Activated CD4-positive, alpha-beta T cell treated with anti-CD3 and anti-CD28 coated beads for 1 hour (primary cell): ENCODE measurements at places on chromosomes 12 and 14.

DNA sequence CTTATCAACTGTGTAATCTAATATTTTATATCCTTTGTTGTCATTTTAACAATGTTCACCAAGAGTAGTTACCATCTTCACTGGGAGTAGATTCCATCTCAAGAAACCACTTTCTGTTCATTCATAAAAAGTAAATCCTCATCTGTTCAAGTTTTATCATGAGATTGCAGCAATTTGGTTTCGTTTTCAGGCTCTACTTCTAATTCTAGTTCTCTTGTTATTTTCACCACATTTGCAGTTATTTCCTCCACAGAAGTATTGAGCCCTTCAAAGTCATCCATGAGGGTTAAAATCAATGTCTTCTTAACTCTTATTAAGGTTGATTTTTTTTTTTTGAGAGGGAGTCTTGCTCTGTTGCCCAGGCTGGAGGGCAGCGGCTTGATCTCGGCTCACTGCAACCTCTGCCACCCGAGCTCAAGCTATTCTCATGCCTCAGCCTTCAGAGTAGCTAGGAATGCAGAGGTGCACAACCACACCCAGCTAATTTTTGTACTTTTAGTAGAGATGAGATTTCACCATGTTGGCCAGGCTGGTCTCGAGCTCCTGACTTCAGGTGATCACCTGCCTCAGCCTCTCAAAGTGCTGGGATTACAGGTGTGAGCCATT is 276.6 kb downstream of the ACSS3 start:
- no peak for DNase-seq

GRCh38 chr12:14618983-14619382 is 51.3 kb upstream of the PLBD1 start:
- DNase-seq: no peak

- no peak for DNase-seq
Observed at GRCh38 chr14:93185349-93185720, 218 bp downstream of the LYSET start.

- DNase-seq: no peak
Observed at GRCh38 chr12:41189395-41190251, 1.5 kb downstream of the PDZRN4 start.

GRCh38 chr12:93292731-93293566 is 84.8 kb upstream of the NUDT4 start:
- DNase-seq: no peak

DNA sequence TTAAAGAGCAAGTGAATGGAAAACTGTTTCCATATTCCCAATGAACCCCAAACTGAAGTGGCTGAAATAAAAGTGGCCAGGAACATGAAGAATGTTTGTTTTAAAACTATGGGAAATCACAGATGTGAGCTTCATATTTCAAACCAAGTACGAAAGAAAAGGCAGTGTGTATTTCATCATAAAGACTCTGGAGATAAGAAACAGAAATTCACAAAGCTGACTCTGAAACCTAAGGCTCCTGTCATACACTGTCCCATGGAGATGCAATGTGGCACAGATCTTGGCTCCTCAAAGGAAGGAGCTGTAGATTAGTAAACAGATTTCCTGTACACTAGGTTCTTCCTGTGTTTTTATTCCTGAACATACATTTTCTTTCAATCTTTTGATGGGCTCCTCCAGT is 304.4 kb downstream of the MED13L start:
- DNase-seq: no peak

DNA sequence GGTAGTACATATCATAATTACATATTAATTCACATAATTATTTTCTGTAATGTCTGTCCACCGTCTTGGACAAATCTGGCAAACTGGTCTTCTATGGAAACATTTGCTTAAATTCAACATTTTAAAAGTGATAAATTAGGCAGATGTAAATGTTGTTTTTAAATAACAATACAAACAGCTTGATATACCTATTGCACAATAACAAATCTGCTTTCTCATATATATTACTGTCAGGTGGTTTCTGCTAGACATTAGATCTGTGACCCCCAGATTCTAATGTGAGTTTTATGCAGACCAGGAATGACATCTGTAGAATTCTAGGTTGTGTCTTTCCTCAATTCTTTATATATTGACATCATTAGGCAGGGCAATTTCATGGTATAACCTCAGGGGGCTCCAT is 173.3 kb downstream of the CCDC59 start:
- DNase-seq: no peak

DNA sequence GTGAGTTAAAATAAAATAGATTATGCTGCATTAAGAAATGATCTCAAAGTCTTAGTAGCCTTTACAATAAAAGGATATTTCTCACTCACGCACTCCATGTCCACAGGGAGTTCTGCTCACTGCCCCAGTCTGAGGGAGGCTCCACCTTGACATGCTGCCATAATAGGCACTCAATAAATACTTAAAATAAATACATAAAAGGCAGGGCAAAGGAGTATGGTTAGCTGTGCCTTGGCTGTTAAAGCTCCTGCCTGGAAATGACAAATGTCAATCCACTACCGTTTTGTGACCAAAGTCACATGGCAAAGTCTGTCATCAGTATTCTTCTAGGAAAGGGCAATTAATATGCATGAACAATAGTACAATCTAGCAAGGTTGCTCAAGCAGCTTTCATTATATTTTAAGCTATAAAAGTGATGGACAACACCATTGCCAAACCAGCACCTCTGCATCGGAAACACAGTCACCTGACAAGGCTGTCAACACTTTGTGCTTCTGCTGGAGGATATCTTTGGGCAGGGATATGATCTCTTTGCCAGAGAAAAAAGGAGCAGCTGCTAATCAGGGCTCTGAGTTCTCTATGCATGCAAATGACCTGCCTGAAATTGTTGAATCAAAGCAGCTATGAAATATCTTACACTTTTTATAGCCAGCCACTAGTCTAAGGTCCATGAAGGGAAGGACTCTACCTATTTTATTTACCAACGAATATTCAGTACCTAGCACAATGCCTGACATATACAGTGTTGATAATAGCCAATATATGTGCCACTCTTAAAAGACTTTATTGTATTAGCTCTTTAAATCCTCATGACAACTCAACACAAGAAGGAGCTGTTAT is 90.1 kb downstream of the PTPRR start:
- DNase-seq: no peak

GRCh38 chr12:132433641-132434395 is 56.1 kb upstream of the FBRSL1 start:
- DNase-seq: no peak

- DNase-seq: no peak
Observed at GRCh38 chr12:107568718-107569117, 116.9 kb upstream of the PWP1 start.

DNA sequence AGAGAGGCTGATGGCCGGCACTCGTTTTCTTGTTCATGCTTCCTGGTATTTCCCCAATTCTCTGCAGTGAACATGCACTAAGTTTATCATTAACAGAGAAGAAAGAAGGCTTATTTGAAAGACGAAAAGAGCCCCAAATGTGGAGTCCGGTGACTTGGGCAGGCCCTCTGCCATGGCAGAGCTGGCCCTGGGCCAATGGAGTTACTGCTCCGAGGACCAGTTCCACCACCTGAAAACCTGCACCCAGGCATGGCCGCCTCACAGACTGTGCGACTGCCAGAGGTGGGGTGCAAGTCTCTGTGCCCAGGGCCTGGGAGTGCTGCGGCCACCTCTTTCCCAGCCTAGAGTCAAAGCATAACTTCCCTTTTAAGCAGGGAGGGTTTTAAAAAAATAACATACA is 24.9 kb downstream of the DEGS2 start:
- no peak for DNase-seq

- DNase-seq: no peak
Observed at GRCh38 chr14:51276605-51277004, 36.6 kb downstream of the TMX1 start.

DNA sequence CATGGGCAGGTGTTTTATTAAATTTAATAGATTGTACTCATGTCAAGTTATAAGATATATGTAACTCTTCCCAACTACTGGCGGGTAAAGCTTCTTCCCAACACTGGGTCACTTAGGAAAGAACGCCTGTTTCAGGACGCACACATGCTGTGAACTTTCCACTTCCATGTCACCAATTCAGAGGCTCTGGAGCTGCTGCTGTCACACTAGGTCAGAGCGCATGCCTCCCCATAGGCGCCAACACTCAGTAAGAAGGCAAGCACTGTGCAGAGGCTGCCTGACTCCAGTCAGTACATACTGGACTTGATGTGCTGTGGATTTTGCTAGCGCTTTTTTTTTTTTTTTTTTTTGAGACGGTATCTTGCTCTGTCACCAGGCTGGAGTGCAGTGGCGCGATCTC is 17.2 kb downstream of the SLC15A4 start:
- DNase-seq: no peak

GRCh38 chr12:93130366-93131054 is 201.4 kb upstream of the EEA1 start:
- no peak for DNase-seq

GRCh38 chr14:61417141-61417540 is 95.8 kb downstream of the PRKCH start:
- DNase-seq: no peak

- no peak for DNase-seq
Observed at GRCh38 chr14:106286697-106287290, 760.4 kb downstream of the TMEM121 start.

- DNase-seq: no peak
Observed at GRCh38 chr12:106107566-106107965, 31.2 kb downstream of the NUAK1 start.

GRCh38 chr12:124302241-124302806 is 7.4 kb downstream of the RFLNA start:
- DNase-seq: no peak

GRCh38 chr12:54030889-54031471 is 1.9 kb upstream of the HOXC5 start:
- no peak for DNase-seq

- DNase-seq: no peak
Observed at GRCh38 chr14:99930420-99931274, 134.6 kb upstream of the EVL start.

GRCh38 chr12:128312661-128313060 is 45.7 kb downstream of the TMEM132C start:
- no peak for DNase-seq

DNA sequence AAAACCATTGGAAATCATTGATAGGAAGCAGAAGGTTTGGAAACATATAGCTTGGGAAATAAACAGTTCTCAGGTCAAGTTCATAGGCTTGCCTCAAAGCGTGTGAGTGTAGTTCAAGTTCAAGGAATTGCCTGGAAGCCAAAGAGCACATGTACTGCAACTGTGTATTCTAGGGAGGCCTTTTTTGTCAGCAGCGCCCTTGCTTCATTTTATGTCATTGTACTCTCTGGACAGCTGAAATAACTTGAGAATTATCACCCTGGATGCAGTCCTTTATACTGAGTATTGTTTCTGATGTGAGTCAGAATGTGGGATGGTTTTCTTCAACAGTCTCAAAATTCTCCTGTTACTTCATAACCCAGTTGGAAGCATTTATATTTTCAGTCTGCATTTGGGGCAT is 16.0 kb upstream of the EVL start:
- no peak for DNase-seq

GRCh38 chr14:36942522-36943245 is 229.7 kb downstream of the SLC25A21 start:
- DNase-seq: no peak

DNA sequence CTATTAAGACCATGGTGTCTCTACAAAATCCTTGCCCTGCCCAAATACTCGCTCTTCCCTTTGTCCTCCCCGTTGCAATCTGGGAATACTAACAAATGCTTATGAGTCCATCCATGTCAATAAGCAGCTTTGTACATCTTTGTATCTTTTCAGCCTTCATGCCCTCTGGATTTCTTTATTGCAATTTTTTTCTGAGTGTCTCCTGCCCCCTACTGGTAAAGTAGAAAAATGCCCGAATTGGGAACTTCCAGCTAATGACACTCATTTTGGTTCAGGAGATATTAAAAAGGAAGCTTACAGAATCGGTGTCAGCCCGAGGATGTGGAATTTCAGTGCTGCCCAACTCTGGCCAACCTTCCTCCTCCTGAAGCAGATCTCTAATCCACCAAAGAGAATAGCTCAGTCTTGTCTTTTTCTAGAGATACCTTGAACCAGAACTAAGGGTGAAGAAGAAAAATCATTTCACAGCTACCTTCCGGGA is 46.0 kb downstream of the SH2B3 start:
- DNase-seq: no peak

- DNase-seq: no peak
Observed at GRCh38 chr12:23888396-23889068, 60.9 kb downstream of the SOX5 start.

DNA sequence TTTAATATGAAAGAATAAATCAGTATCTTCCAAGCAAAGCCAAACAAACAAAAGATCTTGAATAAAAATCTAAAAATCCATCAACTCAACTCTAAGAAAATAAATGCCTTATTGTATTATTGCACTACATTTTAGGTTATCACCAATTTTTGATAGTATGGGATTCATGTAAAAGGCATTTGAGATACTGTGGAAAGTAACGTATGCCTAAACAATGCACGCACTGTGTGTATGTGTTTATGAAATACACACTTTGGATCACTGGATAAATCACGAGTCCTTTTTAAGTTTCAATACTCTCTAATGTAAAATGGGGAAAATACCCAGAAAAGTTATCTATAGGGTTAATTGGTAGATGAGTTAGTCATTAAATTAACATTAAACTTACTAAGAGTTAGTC is 17.7 kb downstream of the WBP11 start:
- no peak for DNase-seq

GRCh38 chr14:80538633-80539375 is 327.5 kb upstream of the DIO2 start:
- DNase-seq: no peak

DNA sequence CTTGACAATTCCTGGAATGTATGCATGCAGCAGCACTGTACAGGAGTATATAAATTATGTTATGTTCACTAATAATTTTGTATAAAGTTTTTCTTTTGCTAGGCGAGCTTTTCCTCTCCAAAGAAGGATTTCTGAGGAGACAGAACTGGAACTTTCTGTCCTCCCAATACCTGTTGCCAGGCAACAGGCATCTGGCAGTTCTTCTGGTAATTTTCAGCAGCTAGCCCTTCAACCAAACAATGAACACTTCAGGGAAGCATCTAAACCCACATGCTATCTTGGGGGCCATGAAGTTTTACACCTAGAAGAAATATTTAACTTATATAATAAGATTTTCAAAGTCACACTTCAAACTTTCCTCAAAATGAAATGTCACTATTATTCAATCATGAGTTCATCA is 162.9 kb upstream of the SYT10 start:
- DNase-seq: no peak

DNA sequence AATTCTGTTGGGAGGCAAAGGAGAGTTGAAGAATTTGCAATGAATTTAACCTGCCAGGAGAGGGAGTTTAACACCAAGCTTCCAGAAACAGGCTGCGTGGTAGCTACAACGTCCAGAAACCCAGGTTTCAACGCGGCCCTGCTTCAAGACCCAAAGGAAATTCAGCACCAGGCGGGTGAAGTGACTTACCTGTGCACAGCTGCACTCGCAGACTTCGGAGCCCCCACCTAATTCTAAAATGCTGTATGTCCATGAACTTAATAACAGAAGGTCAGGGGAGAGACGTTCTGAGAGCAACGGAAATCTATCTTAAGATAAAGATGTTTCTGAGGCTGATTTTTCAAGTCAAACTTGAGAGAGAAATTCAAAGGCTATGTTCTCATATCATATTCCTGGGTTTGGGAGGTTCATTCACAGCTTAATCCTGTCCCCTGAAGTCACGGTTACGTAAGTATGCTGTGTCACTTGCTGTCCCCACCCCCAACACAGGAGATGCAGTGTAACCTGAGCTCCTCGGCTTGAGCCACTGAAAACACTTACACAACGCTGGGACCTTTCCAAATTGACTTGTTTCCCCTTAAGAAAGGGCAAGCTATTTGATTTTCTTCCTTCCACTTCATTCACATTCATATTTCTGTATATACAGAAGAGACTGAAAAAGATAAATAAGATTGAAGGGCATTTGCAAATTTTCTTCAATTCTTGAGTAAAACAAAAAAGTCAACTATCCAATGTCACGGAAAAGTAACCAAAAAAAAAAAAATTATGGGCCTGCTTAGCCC is 22.7 kb downstream of the CLIP1 start:
- peak; percentile 34 for DNase-seq
